Activated T-cell treated with anti-CD3 and anti-CD28 coated beads for 48 hours (primary cell): ENCODE measurements at places on chromosomes 12 and 14.

- no peak for DNase-seq
Observed at GRCh38 chr14:105917933-105918436, 391.6 kb downstream of the TMEM121 start.

DNA sequence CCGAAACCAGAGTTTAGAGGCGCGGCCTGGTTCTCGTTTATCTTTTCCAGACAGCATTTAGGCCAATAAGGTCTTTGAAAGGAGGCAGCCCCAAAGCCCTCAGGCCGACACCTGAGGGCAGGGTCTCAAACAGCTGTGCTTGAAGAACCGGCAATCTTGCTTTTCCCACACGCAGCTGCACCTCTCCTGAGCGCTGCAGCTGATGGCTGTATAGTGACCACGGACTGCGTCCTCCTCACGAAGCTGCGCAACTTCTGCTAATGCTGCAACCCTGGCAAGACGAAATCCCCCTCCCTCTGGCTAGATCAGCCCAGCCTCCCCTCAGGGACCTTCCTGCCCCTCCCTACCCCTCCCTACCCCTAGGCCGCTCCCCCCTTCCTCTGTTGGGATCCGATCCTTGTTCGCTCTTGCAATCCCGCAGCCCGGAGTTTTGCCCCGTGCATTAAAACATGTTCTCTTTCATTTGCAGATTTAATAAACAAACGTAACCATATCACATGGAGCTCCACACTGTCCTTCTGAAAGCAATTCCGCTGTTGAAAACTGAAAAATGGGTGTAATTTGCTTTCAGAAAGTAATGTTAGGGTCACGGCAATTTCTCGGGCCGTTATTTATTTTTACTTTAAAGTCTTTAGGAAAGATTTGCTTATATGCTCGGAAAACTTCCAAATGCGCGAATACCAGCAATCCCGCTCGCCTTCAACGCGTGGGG, 4.8 kb upstream of the PAX9 start:
- DNase-seq: no peak

DNA sequence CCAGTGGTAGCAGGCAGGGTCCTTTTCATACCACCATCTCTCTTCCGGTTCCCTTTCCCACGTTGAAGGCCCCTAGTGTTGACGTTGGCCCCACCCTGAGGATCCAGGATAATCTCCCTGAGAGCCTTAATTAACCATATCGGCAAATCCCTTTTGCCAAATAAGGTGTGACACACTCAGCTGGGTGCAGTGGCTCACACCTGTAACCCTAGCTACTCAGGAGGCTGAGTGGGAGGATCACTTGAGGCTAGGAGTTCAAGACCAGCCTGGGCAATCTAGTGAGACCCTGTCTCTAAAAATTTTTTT, 2.8 kb upstream of the TMEM119 start:
- DNase-seq: no peak

GRCh38 chr14:54381821-54382220, 15.0 kb upstream of the CDKN3 start:
- DNase-seq: no peak

GRCh38 chr14:68390741-68391140, 402.1 kb downstream of the ZFP36L1 start:
- no peak for DNase-seq

- DNase-seq: peak; percentile 67
Observed at GRCh38 chr14:23559010-23559925, 3.2 kb downstream of the THTPA start.

DNA sequence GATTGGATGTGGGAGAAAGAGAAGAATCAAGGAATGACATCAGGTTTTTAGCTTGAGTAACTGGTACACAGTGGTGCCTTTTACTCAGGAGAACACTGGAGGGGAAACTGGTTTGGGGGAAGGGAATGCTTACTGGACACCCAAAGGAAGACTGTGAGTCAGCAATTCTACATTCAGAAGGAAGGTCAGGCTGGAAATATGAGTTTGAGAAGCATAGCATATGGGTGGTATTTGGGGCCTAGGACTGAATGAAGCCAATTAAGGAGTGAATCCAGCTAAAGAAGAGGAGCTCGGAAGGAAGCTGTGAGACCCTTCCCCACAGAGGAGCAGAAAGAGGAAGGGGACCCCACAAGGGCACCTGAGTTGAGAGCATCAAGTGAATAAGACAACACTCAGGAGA, 35.4 kb downstream of the DMAC2L start:
- DNase-seq: no peak

- DNase-seq: no peak
Observed at GRCh38 chr14:74616996-74617700, 5.1 kb upstream of the LTBP2 start.

DNA sequence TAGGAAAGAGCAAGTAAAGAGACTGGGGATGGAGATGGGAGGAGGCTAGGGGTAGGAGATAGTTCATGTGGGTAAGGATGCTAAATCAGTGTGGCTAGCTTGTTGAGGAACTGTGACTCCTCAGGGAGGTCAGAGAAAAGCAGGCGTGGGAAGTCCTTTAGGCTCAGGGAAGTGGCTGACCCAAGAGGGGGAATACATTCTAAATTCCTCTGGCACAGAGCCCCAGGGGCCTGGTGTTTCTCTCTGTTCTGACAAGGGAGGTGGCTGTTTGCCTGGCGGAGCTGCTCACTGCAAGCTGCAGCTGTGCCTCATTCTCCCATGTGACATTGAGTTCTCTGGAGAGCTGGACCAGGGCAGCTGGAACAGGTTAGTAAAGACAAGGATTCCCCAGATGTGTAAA, 152.2 kb upstream of the SLC38A2 start:
- DNase-seq: no peak

- peak; percentile 23 for DNase-seq
Observed at GRCh38 chr12:62640910-62641448, 174.4 kb downstream of the MON2 start.

DNA sequence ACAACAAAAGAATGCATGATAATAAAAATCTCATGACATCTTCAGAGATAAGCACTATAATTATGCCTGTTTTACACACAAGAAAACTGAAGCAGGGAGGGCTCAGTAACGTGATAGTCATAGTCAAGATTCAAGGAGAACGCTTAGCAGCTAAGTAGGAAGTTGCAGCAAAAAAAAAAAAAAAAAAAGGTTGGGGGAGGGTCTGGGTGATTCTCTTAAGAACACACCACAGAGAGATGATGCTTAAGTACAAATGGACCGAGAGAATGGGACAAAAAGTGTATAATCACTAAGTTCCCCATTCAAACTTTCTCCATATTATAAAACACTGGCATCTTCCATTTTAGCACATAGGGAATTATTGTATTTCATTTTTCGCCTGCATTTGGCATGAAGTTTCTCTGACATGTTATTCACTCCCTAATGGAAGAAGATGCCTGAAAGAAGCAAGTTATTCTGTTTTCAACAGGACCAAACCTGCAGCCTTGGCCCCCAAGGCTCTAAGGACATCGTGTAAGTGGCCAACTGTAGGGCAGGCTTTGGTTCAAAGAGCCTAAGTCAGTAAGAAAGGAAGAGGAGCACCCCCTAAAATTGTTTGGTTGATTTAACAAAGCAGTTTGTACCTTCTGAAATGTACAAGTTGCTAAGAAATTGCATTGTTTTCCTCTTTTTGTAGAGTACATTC, 142.9 kb upstream of the TMPO start:
- DNase-seq: no peak

- no peak for DNase-seq
Observed at GRCh38 chr14:52481864-52482263, 70.4 kb downstream of the TXNDC16 start.

- no peak for DNase-seq
Observed at GRCh38 chr12:106291342-106291741, 11.2 kb upstream of the TCP11L2 start.

GRCh38 chr12:4763549-4763948, 43.3 kb downstream of the GALNT8 start:
- DNase-seq: no peak
